Endothelial cell of coronary artery (primary cell): ENCODE measurements at places on chromosomes 5 and 9. TPM values are rescaled to one million over a fixed set of nuclear protein-coding genes. Genes with fewer than 3 reads are reported as not detected.

The PFDN1 gene
- 46.9 and 62.9 TPM in 2 replicates for total RNA-seq

The PCDHB5 gene
- 0.56 and 1.4 TPM in 2 replicates for total RNA-seq

The SIT1 gene
- total RNA-seq, result not detected in 2 replicates

The TMEFF1 gene
- total RNA-seq, result 3.6 and 6.4 TPM in 2 replicates

The PIP5K1B gene
- total RNA-seq, result under 0.01 TPM in 1 of 2 replicates, not detected in the other
